ENCODE measurements at places on chromosomes 2 and 18. TPM values are rescaled to one million over a fixed set of nuclear protein-coding genes. Genes with fewer than 3 reads are reported as not detected.

DNA sequence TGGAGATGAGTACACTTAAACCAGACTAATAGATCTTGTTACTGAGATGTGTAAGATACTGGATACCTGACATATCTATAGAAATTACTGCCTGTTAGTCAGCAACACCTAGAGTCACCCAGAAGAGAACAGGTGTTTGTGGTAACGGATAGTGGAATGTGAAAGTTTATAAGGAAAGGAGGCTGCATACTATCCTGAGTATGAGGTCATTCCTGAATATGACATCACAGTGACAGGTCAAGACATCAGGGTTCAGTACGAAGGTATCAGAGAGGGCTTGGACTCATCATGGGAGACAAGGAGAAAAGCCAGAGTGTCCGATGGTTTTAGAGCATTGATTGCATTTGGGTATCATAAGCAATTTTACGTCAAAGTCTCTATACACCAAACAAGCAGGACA, 55.3 kb downstream of the ABCA12 start:
- DNase-seq: no peak

GRCh38 chr18:293536-293935, 25.7 kb upstream of the THOC1 start:
- no peak for DNase-seq

DNA sequence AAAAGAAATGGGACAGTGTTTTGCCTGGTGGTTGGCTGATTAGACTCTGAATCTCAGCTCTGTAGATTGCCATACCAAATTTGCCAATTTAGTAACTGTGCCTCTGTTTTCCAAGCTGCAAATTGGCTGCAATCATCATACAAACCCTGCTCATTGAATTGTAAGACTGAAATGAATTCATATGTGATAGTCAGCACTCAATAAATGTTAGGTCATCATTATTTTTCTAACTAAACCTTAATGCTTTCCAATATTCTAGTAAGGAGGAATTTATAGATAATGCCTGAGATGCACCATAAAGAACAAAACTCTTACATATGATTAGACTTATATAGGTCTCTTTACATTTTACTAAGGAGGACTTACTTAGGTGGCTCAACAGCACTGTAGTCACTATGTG, 85.3 kb downstream of the DNER start:
- no peak for DNase-seq

- no peak for DNase-seq
These were observed 154.5 kb downstream of the SMAD2 start for GRCh38 chr18:47775961-47776360.

DNA sequence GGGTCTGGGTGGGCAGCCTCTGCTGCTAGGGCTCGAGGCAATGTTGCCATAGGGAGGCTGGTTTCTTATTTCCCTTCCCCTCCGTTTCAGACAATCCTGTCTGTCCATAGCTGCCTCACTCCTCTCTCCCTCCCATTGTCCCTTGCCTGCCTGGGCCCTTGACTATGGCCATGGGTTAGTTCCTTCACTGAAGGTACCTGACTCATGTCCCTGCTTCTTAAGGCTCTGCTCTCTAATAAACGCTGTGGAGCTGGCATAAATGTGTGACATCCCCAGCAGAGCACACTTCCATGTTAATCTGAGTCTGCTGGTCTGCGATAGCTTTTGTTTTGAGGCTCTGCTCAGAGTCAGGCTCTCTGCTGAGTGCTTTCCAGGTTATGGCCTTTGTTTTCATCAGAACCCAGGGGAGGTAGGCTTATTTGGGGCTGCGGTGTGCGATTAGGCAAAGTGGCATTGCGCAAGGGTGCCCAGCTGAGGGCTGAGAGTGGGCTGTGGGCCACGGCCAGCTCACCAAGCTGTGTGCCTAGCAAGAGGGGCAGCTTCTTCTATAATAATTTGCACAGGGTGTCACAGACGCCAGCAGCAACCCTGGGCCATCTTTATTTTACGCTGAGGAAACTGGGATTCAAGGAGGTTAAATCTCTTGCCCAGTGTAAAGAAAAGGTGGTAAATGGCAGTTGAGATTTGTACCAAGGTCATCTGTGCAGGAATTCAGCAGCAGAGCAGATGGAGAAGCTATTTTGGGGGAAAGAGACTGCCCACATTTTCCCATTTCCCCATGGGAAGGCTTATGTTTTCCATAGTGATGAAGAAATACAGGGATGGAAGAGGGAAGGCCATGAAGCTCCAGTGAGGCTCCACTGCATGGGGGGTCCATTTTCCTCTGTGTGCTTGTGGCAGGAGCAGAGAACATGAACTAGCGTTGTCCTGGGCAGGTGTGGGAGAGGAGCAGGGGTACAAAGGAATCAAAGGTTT, 25.6 kb downstream of the MRPL33 start:
- DNase-seq: no peak

The MATN3 gene
- total RNA-seq: not detected

DNA sequence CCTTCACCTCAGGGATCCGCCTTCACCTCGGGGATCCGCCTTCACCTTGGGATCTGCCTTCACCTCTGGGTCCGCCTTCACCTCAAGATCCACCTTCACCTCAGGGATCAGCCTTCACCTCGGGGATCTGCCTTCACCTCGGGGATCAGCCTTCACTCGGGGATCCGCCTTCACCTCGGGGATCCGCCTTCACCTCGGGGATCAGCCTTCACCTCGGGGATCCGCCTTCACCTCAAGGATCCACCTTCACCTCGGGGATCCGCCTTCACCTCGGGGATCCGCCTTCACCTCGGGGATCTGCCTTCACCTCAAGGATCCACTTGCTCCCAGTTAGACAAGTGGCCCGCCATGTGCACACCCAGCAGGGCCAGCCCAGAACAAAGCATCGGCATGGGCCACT, 7.3 kb downstream of the KIF1A start:
- no peak for DNase-seq

GRCh38 chr2:55555977-55556376, 36.5 kb downstream of the CFAP36 start:
- DNase-seq: no peak

DNA sequence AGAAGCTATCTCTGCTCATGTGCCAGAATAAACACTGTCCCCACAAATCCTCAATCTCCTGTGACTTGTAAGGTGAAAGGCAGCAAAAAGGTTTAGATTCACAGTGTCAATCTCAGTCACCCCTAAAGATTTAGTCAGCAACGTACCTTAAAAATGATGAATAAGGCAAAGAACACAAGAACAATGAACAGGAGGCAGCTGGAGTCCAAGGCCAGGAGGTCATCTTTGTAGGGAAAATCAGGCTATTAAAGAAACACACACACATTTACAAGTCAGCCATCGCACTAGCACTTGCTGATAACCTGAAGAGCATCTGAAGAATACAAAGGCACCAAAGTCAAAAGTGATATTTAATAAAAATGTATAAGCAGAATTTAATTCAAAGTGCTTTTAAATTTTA, 16.6 kb downstream of the LAPTM4A start:
- DNase-seq: no peak

The KCNF1 gene
- not detected for total RNA-seq

DNA sequence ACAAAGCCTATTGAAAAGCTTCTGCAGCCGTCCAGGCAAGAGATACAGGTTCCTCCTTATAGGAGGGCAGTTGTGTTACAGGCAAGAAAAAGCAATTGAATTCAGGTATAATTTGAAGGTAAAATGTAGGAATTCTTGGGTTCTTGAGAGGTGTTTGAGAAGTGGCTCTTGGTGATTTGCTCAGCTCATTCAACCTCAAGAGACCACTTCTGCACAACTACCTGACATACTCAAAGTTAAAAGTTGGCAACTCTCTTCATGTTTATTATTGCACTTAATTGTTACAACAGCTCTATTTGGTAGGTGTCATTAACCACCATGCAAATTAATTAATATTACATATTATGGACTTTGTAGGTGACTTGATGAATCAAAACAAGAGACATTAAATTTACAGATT, 753.2 kb downstream of the ADCYAP1 start:
- no peak for DNase-seq

- DNase-seq: no peak
These were observed 83.2 kb downstream of the TANC1 start for GRCh38 chr2:159051661-159052060.
